ENCODE measurements at places on chromosomes 7 and 10.

- DNase-seq: no peak
Observed at GRCh38 chr7:51019191-51019844, 236.6 kb upstream of the GRB10 start.

GRCh38 chr10:76962851-76963250 lies 674.8 kb downstream of the KCNMA1 start:
- DNase-seq: no peak

GRCh38 chr7:146892151-146892550 lies 775.5 kb downstream of the CNTNAP2 start:
- DNase-seq: no peak

GRCh38 chr7:131501930-131502685 lies 54.3 kb downstream of the PODXL start:
- DNase-seq: no peak

- DNase-seq: no peak
Observed at GRCh38 chr10:61877887-61878739, 23.4 kb upstream of the ARID5B start.

- no peak for DNase-seq
Observed at GRCh38 chr10:37752334-37752875, 105.0 kb downstream of the ZNF248 start.

DNA sequence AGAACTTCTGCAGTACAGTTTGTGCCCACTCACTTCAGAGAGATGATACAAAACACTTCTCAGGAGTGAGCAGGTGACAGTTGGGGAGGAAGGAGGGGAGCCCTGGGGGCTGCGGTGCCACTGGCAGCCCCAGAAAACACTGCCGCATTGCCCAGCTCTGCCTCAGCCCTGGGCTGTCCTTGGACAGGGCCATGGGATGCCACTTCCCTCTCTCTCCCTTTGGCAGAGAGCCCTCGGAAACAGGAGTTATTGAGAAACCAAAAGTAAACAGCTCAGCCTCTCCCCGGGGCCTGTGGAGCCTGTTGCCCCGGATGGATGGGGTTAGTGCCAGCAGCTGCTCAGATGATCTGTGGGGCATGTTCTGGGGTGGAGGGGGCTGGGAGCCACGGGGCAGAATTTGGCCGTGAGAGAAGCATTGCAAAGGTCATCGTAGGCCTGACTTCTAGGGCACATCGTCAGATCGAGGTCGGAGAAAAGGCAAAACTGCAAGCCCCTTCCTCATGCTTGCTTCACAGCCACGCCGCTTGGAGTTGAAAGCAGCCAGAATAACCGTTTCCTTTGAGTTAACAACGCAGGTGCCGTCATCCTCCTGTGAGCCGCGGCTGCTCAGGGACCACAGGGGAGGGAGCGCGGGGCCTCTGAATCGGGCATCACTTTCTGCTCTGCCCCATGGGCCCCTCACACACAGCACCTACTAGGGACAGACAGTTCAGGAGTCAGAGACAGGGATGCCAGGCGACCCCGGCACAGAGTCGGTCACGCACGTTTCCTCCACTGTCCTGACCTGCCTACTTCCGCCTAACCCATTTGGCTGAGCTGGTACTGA lies 256.4 kb downstream of the CAMK1D start:
- peak; percentile 15 for DNase-seq
